ENCODE measurements at places on chromosomes 12 and 14. TPM values are rescaled to one million over a fixed set of nuclear protein-coding genes. Genes with fewer than 3 reads are reported as not detected.

KIF26A gene
- 1.4 TPM for total RNA-seq

TMPRSS12 gene
- not detected for total RNA-seq

ALKBH2 gene
- total RNA-seq, result 42.7 TPM

KERA gene
- total RNA-seq, result not detected

MAP4K5 gene
- total RNA-seq, result 38.1 TPM

KRT85 gene
- total RNA-seq, result not detected

EXOC3L4 gene
- not detected for total RNA-seq

GNB3 gene
- 1.6 TPM for total RNA-seq

NPFF gene
- total RNA-seq, result not detected

ESYT1 gene
- total RNA-seq, result 140 TPM
